Mesenchymal stem cell (in vitro differentiated cells and primary cell): ENCODE measurements at places on chromosomes 3 and 15.

DNA sequence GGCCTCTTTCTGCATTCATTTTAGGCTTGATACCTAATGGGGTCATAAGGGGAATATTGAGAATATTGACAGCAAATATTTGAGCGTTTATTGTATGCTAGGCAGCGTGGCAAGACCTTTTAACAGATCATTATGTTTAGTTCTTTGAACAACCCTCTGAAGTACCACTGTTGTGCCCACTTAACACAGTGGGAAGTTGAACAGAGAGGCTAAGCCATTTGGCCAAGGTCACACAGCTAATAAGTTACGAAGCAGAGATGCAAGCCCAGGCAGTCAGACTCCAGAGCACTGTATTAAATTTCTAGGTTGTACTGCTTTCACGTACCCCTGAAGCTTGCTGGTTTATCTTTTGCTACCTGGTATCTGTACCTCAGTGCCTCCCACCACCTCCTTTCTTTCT is 1.1 kb downstream of the RAB7A start:
- DNase-seq, result no peak

GRCh38 chr3:159082519-159082918 is 280.7 kb downstream of the MFSD1 start:
- DNase-seq, result peak; percentile 87

DNA sequence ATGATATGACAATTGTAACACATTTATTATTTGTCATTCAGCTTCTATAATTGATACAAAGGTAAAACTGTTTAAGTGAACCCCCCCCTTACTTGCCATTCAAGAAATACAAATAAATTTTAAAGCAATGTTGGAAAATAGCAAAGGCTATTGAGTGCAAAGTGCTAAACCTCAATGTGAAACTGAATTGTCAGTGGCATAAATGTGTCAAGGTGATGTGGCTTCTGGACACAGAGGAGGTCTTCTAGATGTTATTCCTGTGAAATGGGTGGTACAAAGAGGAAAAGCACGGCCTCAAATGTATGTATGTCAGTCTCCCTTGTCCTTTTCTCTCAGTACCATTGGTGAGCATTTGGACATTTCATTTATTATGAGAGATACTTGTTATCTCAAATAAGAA is 149.4 kb downstream of the MCTP2 start:
- DNase-seq, result no peak

DNA sequence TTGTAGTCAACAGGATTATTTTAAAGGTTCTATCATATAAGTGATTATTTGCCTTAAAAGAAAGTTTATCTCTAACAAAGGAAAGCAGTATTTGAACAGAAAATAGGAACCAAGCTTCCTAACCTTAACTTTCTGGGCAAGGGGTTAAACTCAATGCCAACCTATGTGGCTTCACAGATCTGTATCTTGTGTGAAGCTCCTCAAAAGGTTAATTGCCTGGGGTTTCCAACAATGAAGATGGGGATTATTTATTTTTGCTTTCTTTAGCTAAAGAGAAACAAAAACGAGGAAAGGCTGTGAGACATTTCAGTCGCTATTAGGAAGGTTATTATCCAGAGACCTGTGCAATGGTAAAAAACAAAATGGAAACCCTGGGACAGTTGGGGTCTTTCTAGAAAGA is 1.1 kb upstream of the WDR82 start:
- no peak for DNase-seq

- peak; percentile 11 for DNase-seq
Observed at GRCh38 chr15:40161693-40162391, 973 bp downstream of the BUB1B start.

DNA sequence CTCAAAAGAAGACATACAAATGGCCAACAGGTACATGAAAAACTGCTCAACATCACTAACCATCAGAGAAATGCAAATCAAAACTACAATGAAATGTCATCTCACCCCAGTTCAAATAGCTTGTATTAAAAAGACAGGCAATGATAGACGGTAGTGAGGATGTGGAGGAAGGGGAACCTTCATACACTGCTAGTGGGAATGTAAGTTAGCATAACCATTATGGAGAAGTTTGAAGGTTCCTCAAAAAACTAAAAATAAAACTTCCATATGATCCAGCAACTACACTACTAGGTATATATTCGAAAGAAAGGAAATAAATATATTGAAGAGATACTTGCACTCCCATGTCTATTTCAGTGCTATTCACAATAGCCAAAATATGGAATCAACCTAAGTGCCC is 62.8 kb upstream of the PPARG start:
- DNase-seq, result no peak

- DNase-seq, result no peak
Observed at GRCh38 chr3:188706599-188706998, 465.2 kb upstream of the TPRG1 start.

GRCh38 chr3:160194438-160194837 is 30.8 kb upstream of the C3orf80 start:
- no peak for DNase-seq

GRCh38 chr15:89128320-89129122 is 40.3 kb downstream of the ABHD2 start:
- no peak for DNase-seq

GRCh38 chr15:31393444-31394091 is 66.9 kb downstream of the KLF13 start:
- DNase-seq, result no peak

GRCh38 chr15:100229181-100230163 is 112.3 kb downstream of the ADAMTS17 start:
- no peak for DNase-seq

DNA sequence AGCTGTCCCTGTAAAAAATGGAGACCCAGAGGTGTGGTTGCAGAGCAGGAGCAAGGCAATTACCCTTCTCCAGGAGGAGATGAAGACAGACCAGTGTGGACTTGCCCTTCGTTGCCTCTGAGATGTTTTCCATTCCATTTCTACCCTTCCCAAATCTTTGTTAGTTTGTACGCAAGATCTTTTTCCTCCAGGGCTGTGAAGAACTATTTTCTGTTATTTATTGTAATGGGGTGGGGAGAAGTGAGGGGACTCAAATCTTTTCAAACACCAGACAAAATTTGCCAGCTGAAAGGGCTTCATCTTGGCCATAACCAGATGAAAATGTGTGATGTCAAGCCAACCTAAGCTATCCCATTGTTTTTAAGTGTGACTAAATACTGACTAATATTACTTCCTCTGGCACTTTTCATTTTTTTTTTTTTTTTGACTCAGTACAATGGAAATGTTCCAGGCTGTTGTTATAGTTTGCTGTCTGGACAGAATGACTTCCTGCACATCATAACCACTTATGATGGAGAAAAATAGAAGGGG is 271.3 kb upstream of the TPRG1 start:
- DNase-seq, result peak; percentile 63

- DNase-seq, result no peak
Observed at GRCh38 chr3:129663930-129664646, 57.6 kb upstream of the PLXND1 start.

GRCh38 chr15:32099956-32100684 is 69.8 kb downstream of the CHRNA7 start:
- no peak for DNase-seq

DNA sequence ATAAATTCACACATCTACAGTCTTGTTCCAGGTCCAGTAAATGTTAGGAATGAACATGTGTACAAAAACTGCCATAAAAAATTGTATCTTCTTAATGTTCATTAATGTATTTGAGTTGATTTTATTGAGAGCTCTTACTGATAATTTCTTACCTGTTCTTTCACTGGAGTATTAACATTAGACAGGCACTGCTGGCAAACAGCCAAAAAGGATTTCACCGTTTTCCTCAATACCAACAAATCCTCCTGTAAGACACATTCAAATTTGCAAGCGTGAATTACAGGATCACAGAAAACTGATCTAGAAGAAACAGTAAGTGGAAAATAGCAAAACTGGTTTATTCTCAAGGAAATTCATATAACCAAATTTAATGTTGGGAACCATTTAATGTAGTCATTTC is 127.4 kb downstream of the PCCB start:
- no peak for DNase-seq

DNA sequence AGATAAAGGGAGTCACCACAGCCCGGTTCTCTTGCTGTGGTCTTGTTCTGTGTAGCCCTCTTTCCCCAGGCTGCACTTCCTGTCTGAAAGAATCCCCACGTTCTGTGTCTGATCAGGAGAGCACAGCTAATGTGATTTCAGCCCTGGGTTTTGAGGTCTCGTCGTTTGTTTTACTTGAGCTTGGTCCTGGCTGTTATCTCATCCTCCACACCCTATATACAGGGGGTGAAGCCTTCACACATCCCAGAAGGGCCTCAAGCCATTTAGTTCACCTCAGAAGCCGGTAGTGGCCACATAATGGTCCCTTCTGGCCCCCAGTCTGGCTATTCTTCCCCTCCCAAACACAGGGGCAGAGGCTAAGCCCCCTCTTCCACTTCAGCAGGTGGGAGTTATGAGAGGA is 115.6 kb downstream of the PDE8A start:
- DNase-seq, result no peak

- DNase-seq, result no peak
Observed at GRCh38 chr3:102916532-102916931, 481.7 kb downstream of the ZPLD1 start.
